ENCODE measurements at places on chromosomes 7 and 10. TPM values are rescaled to one million over a fixed set of nuclear protein-coding genes. Genes with fewer than 3 reads are reported as not detected.

The FAM171A1 gene
- 86.1 TPM for total RNA-seq

GRCh38 chr7:105473163-105473562, 48.9 kb downstream of the PUS7 start:
- no peak for DNase-seq

DNA sequence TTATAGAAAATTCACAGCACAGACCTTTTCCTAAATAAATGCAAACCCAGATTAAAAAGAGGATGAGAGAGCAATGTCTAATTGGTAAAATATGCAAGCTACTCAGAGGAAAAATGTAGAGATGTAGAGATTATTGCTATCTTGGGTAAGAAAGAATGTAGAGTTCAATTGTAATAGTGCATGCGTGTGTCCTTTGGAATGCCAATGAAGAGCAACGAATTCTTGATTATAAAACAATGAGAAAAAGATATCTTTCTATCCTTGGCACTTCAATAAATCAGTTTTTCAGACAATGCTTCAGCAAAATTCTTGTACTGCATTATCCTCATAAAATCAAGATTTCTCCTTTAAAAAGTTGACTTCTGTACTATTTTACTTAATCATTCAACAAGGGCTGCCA, 50.9 kb downstream of the SEMA3D start:
- no peak for DNase-seq

DNA sequence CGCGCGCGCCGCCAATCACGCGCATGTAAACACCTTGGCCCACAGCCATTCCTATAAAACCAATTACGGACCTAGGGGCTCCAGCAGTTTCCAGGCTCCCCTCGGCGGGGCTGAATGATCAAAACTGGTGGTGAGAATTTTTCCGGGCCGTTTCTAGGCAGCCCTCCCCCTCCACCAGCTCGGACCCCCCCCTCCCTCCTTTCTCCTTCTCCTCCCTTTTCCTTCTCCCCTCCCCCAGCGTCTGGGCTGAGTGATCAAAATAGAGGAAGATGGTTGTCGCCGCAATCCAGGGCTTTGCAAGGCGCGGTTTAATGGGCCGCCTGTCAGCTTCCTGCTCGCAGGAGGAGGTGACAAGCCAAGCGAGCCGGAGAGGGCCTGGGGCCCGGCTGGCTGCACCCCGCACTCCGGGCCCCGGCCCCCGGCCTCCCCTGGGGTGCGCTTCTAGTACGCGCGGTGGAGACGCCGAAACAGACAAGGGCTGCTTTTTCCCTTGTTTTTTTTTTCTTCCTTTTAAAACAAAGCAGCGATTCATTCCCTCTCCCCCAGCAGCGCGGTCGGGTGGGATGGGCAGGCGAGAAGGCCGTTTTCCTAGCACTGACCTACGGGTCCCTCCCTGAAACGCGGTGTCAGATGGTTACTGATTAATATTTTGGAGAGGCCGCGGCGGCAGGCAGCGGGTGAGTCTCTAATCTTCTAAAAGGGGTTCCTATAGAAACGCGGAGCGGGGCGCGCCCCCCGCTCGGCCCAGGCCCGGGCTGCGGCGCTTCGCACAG, 528 bp upstream of the TNRC18 start:
- peak; percentile 95 for DNase-seq

DNA sequence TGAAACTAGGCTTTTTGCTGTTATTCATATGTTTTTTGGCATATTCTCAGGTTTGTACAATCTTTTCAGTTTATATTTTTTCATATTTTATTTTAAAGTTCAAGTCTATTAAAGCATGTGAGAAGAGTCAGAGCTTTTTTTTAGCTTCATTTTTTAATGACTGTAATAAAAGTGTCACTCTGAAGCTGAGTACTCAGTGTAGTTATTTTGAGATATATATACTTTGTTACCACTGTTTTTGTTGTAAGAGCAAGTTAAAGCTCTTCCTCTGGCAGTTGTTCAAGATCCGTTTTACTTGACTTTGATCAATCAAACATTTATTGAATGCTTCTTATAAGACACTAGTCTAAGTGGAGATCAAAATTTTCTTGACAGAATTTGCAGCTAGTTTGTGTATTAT, 37.5 kb downstream of the CASD1 start:
- DNase-seq: no peak

DNA sequence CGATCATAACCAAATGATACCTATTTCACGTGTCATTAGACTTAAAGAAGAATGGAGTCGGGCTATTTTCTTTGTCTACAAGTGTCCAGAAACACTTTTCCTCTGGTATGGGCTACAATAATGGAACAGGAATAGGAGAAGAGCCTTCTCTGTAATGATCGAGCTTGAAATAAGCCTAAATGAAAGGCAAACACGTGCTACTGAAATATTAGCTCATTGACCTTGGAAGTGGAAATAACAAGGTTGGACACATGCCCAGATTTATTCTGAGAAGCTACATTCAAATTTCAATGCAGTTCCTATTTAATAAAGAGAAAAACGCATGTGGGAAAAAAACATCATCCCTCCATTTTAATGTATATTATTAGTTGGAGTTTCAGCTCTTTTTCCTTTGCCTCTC, 254.7 kb upstream of the PTER start:
- no peak for DNase-seq

DNA sequence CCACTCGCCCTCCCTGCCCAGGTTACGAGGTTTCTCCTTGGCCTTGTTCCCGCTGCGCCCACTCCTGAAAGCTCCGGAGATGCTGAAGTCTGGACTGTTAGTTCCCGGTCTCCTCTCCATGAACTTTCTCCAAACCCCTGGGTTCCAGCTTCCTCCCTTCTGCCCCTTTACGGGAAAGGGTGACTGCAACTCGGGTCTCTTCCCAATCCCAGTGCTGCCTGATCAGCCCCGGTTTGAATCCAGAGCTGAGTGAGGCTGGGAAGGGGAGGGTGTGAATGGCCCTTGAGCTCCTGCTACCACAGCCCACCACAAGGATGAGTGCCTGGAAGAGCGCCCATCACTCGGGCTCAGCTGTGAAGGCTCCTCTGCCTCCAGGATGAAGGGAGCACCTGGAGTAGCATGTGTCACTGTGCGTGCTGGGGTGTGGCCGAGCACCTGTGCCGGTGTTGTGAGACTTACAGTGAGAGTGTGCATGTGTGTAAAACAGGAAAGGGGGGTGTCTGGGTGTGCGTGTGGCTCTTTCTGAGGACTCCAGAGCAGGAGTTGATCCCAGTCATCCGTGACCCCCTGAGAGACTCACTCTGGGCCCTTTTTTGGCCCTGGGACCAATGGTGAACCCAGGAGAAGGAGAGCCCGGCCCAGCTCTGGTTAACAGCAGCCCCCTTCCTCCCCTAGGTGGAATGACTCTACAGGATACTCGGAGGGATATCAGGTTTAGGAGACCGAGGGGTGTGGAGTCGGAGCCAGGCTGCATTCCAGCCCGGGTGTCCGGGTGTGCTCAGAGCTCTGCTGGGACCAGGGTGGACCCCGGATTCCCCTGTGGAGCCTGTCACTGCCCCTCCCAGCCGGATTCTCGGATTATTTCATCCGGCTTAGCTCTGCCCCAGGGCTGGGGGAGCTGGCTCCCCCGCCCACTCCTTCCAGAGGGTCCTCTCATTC, 1.1 kb upstream of the ZNF467 start:
- no peak for DNase-seq

GRCh38 chr10:21860718-21861117, 142.8 kb downstream of the DNAJC1 start:
- DNase-seq: no peak
